ENCODE measurements at places on chromosomes 1 and 21. TPM values are rescaled to one million over a fixed set of nuclear protein-coding genes. Genes with fewer than 3 reads are reported as not detected.

The LCE3D gene
- not detected for total RNA-seq

The CLDN17 gene
- total RNA-seq: not detected

The CFHR1 gene
- total RNA-seq: 1.7 TPM

The CD1C gene
- 1.3 TPM for total RNA-seq

The C4BPB gene
- total RNA-seq: 0.94 TPM

The KLHDC7A gene
- total RNA-seq: not detected

The NTNG1 gene
- 1.0 TPM for total RNA-seq

GRCh38 chr1:224534731-224535130, 81.4 kb upstream of the CNIH3 start:
- DNase-seq: no peak

GRCh38 chr1:203491664-203492063, 2.3 kb upstream of the OPTC start:
- DNase-seq: no peak

GRCh38 chr1:54400329-54400728, 5.9 kb downstream of the SSBP3 start:
- DNase-seq: no peak

DNA sequence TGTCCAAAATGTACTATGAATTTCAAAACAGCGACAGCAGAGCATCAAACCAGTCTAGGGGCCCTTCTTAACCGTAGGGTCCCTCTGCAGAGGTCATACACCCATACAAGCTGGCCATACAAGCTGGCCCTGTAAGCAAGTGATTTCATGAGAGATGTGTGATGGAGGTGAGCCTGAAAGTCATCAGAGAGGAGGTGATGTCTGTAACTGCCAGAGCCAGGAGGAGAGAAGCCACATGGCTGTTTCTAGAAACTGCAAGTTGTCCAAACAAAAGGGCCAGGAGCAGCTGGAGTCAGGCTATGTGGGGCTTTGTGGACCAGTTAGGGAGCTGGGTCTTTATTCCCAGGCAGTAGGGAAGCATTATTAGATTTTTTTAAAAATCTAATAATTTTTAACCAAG, 14.8 kb upstream of the SERINC2 start:
- no peak for DNase-seq

- no peak for DNase-seq
These were observed 102.6 kb upstream of the PPP2R5A start for GRCh38 chr1:212182579-212182978.

DNA sequence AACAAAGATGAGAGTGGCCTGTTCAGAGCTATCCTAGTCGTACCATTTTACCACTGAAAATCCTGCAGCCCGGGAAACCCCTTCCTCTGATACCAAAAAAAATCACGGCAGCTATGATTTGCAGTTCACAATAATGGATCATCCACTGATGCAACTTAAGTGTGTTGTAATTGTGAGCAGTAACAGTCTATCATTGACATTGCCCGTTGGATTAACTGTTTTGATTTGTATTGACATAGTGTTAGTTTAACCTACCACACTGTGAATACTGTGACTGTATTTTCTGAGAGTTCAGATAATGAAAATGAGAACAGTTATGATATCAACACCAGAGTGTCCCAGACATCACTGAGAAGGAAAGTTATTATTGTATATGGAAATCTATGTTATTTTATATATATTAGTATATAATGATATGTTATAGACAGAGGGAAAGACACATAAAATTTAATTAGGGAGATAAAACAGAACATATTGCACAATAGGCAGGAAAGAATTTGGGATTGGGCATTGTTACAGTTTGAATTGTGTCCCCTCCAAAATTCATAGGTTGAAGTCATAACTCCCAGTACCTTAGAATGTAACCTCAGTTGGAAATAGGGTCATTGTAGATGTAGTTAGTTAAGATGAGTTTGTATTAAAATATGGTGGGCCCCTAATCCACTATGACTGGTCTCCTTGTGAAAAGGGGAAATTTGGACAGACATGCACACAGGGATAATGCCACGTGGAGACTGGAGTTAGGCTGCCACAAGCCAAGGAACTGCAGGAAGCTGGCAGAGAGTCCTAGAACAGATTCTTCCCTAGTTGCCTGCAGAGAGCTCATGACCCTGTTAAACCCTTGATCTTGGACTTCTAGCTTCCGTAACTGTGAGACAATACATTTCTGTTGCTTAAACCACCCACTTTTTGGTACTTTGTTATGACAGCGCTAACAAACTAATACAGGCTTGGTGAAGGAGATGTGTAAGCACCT, 54.4 kb downstream of the TLCD4 start:
- DNase-seq: no peak

DNA sequence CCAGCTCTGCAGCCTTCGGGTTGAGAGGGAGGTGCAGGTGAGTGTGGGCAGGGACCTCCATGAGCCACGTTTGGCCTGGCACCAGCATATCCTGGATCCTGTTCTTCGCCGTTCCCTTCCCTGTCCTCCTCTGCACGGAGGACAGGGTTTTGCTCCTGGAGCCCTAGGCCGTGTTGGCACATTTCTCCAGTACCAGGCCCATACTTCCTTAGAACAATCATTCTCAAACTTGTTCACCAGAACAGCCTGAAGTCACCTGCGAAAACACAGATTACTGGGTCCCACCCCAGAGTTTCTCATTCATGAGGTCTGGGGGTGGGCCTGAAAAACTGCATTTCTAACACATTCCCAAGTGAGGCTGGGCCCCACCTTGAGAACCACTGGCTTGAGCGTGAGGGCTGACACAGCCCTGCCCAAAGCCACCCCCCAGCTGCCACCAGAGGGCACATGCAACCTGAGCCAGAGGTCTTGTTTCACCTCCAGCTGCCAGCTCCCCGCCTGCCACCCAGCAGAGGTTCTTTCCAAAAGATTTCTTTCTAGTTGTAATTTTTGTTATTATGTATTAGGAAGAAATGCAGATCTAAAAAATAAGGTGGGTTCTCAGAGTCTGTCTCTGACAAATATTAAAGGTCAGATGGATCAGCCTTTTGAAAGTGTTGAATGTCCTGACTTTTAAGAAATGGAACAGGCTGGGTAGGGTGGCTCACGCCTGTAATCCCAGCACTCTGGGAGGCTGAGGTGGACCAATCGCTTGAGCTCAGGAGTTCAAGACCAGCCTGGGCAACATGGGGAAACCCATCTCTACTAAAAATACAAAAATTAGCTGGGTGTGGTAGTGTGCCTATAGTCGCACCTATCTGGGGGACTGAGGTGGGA, 39.6 kb upstream of the LDLRAP1 start:
- peak; percentile 68 for DNase-seq

- no peak for DNase-seq
These were observed 75.2 kb downstream of the GFI1 start for GRCh38 chr1:92411511-92411910.

- peak; percentile 47 for DNase-seq
These were observed 244.8 kb upstream of the VAMP3 start for GRCh38 chr1:7526196-7526866.

DNA sequence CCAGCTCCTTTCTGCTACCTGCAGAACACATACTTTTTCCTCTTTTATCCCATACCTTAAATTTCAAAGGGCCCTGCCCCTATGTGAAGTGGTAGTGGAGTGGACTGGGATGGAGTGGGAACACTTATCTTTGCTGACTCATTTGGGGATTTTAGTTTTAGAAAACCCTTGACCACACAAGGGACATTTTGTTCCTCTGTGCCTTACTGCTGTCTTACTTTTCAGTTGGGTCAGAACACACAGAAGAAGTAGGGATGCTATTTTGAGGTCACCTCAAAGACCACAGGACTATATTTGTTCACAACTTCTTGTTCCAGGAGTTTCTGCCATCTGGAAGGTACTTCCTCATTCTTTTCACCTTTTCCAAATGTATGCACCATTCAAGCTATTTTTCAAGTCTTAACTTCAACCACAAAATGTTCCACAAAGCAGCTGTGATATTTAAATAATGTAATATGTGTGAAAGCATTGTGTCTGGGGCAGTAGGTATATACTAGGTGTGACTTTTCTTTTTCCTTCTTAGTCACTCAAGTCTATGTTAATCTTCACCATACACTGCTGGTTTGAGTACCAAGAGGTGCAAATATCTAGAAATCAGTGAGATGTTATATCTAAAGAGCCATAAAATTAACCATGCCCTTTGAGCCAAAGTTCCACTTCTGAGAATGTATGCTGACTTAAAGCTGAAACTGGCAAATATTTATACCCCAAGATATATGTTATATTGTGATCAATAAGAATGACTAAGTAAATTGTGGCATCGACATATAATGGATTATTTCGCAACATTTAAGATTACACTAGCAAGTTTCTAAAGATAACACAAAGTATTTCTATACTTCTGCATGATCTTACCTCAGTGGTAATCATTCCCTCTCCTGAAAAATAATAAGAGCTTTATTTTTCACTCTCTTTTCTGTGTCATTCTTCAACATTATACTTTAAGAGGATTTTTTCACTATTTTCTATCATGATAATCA, 308.5 kb downstream of the MRPL39 start:
- no peak for DNase-seq

DNA sequence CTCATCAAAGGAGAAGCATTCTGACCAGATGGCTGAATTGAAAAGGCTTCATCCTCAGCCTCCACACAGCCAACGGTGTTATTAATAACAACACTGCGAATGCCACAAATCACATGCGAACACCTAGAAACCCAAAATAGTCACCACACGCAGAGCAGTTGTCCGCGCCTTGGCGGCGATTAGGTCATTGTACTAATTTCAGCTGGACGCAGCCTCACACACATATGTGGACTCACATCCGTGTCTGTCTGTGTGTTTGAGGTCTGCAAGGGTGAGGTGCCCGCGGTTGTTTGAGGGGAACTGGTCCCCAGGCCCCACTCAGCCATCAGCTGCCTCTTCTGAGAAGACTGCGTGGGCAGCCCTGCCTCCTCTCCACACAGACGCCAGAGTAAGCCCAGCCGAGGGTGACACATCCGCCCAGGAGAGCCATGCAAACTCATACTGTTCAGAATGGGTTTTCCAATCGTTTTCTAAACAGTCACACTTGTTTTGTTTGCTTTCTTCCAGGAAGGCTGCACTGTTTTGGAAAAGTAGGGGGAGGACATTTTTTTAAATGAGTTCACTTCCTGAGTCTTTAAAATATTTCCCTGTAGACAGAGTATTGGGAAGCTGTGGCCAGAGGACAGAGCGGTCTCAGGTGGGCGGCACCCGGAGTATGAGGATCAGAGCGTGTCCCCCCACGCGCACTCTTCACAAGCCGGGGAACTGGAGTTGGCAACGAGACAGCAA, 53.4 kb downstream of the TOMM20 start:
- peak; percentile 88 for DNase-seq

GRCh38 chr1:29964718-29965533, 728.6 kb downstream of the PTPRU start:
- DNase-seq: no peak

DNA sequence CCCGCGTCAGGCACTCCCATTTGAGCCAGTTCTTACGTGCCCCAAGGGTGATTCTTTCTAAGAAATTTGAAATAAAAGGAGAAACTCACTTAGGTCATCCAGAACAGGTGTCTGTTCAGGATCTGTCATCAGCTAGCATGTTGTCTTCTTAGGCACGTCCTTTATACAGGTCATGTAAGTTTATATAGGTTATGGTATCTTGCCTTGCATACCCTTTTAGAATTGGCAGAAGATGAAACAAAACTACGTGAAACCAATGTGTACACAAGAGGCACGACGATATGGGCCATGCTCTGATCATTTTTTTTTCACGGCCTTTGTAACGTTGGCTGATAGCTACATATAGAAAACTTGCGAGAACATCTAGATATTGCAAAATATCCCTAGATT, 579 bp upstream of the GTF2B start:
- no peak for DNase-seq

DNA sequence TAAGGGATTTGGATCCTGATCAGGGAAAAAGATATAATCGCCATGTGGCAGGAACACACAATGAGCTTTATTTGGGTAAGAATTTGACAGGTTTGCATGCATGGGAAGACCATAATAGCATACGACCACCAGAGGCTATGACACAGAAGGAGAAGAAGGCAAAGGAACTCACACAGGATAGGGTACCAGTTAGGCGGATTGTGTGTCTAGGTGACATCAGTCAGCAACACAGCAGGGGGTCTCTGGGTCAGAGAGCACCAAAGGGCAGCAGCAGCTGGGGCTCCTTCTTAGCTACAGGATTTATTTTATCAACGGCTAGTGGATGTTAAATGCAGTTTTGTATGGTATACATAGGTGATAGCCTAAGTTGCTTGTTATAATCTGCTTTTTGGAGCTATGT, 551.3 kb downstream of the KCNT2 start:
- DNase-seq: no peak

DNA sequence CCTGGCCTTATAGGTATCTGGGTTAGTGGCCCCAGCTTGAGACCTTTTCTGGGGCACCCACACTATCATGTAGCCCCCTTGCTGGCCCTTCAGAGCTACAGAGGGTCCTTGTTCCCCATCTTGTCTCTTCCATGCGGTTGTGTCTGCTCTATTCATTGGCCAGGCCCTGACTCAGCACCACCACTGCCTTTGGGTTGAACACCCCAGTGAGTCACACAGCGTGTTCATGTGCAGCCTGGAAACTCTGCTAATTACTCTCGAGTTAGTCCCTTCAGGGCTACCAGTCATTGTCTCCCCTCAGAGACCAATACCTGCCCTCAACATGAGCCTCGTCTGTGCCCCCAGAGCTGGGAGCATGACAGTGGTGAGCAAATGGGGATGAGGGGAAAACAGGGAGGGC, 28.2 kb upstream of the IKBKE start:
- no peak for DNase-seq

DNA sequence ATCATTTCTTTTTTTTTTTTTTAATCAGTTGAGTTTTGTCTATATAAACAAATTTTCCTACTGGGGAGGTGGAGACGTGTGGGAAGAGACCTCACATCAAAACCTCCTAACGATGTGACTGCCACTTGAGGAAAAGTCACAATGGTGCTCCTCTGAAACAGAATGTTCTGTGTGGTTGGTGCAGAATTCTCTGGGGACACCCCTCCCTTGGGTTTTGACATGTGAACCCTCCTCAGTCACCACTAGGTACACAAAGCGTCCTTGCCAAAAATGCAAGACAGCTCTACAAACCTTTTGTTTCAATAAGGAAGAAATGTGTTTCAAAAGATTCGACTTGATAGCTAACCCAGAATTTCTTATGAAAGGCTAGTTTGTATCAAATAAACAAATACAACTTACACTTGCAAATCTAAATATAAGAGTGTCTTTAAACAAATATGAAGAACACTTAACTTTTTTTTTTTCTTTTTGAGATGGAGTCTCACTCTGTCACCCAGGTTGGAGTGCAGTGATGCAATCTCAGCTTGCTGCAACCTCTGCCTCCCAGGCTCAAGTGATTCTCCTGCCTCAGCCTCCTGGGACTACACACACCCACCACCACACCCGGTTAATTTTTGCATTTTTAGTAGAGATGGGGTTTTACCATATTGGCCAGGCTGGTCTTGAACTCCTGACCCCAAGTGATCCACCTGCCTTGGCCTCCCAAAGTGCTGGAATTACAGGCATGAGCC, 9.3 kb downstream of the SLC25A24 start:
- no peak for DNase-seq

All from aorta (tissue), 5 donors.